Activated T-cell treated with anti-CD3 and anti-CD28 coated beads for 24 hours (primary cell): ENCODE measurements at places on chromosomes 2 and 18.
A peak's percentile ranks its signal among the peaks of the same experiment; 100 is the strongest.

DNA sequence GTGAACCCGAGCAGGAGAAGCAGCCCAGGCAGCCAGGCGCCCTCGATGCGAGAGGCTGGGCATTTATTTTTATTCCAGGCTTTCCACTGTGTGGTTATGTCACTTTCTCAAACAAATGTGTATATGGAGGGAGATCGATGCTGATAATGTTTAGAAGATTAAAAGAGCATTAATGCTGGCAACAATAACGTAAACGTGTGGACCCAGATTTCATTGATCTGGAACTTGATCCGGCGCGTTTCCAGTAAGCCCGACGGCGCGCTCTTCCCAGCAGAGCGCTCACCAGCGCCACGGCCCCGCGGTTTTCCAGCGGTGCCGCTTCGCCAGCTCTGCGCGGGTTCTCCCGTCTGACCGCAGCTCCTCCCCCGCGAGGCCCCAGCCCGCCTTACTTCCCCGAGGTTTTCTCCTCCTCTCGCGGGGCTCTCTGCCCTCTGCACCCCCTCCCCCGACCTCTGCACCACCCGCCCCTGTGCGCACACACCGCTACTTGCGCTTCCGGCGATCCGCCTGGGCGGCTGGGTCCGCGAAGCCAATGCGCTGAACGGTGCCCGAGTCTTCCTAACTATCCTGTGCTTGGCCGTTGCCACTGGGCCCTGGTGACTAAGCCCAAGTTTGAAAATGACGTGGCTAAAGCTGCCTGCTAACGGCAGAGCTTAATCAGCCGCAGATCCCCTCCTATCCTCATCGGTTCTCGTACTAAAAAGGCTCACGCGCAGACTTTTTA is 6.1 kb downstream of the ONECUT2 start:
- DNase-seq = no peak

DNA sequence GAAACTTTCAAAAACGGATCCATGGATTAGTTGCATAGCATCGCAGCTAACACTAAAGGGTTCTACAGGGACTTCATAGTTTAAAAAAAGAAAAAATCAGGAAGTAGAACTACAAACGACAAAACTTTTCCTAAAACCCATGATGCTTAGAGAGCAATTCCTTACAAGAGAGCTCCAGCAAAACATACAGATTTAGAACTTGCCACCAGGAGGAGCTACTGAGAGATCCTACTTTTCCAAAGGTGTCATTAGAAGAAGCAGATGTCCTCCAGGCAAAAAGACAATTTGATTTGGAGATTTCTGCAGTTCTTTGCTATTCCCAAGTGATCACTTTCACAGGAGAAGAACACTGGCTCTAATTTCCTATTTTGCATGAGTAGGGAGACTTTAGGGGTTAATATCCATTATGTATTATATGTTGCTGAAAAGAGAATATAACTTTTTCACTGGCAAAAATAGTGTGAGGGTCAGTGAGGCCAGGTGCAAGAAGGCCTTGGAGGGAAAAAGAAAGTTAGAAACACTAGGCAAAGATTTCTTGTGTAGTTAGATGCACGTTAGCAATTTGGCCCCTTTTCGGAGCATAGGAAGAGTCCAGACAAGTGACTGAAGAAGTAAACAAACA is 436.2 kb downstream of the SUCLG1 start:
- peak; percentile 7 for DNase-seq

GRCh38 chr2:230602562-230603230 is 109.9 kb upstream of the CAB39 start:
- peak; percentile 16 for DNase-seq

- no peak for DNase-seq
Observed at GRCh38 chr18:4391859-4392258, 63.2 kb downstream of the DLGAP1 start.

GRCh38 chr18:7870855-7871254 is 303.7 kb downstream of the PTPRM start:
- DNase-seq = no peak

- DNase-seq = no peak
Observed at GRCh38 chr18:37769826-37770225, 204.2 kb upstream of the CELF4 start.

DNA sequence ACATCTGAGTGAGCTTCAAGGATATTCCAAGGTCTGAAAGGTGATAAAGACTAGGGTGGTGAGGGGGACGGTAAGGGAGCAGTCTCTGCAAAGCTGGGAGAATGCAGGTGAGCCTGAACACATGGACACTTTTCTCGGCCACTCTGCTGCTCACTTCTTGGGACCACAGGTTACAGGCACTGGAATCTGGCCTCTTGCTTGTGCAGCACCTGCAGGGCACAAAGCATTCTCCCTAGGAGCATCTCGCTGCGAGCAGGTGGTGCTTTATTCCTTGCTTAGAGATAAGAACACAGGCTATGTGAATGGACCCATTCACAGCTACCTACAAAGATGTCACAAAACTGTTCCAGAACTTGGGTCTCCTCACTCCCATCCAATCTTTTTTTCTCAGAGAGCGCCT is 153.2 kb downstream of the DDX1 start:
- no peak for DNase-seq

GRCh38 chr2:155250800-155251199 is 552.3 kb downstream of the KCNJ3 start:
- DNase-seq = no peak

DNA sequence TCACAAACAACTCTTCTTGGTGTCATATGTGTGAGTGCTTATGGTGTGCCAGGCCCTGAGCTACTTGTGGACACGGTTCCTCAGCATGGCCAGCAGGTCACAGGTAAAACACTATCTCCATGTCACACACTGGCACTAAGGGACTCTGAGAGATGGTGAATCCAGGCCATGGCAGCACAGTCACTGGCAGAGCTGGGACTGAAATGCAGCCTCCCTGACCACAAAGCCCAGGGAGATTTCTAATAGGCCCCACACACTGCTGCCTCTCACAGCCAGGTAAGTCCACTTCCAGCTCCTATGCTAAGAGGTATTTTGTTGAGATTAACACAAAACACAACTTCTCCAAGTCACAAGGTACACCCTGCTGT is 92.0 kb downstream of the ACTR2 start:
- no peak for DNase-seq

GRCh38 chr2:123644053-123644452 is 381.0 kb upstream of the CNTNAP5 start:
- no peak for DNase-seq

DNA sequence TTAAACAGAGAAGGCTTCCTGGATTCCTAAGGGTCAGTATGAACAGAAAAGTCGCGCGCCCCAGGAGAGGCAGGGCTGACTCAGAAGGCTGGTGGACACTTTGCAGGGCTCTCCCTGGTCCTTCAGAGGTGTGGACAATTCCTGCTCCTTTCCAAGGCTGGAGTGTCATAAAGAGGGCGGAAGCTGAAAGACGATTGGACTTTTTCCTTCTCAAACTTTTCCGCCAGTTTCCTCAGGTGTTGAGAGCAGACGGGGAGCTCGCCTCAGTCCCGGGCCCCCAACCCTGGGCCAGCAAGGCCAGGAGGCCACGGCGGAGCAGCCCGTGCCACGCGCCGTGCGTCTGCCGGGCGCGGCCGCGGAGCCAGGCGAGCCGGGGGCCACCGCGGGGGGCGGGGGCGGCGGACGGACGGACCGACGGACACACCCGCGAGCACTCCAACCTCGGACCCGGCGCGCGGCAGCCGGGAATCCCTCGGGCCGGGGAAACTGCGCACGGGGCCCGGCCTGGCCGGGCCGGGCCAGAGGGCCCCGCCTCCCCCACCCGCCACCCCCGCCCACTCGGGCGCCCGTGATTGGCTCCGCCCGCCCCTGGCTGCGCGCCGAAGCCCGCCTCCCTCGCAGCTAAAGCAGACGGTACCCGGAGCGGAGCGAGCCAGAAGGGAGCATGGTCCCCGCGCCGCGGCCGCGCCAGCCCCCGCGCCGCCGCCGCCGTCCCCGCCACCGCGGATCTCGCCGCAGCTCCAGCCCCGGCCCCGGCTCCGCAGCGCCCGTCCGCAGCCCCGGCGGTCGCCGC is at the start of gene KLHL29:
KLHL29 (plus strand) TSS at position 629 of the 793 bp plus-strand sequence. CDS start 177,018 bp downstream, outside the sequence.
- peak; percentile 60 for DNase-seq

GRCh38 chr18:853471-853870 is 41.4 kb upstream of the YES1 start:
- no peak for DNase-seq

DNA sequence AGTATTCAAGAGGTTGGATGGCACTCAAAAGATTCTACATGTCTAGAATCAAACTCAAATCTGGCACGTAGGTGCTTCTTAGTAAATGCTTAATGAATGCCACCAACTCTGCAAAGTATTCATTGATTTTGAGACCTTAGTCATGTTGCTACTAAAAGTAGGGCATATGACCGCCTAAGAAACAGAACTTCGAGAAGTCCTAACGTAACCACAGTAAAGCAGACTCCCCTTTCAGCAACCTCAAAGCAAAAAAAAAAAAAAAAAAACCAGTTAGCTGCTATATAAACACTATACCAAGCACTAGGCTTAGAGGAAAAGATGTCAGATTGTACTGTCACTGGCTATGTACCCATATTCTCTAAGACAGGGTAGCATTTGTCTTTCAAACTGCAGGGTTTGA is 33.9 kb downstream of the PTCD3 start:
- no peak for DNase-seq

GRCh38 chr2:130288467-130289403 is 54.0 kb upstream of the IMP4 start:
- no peak for DNase-seq

DNA sequence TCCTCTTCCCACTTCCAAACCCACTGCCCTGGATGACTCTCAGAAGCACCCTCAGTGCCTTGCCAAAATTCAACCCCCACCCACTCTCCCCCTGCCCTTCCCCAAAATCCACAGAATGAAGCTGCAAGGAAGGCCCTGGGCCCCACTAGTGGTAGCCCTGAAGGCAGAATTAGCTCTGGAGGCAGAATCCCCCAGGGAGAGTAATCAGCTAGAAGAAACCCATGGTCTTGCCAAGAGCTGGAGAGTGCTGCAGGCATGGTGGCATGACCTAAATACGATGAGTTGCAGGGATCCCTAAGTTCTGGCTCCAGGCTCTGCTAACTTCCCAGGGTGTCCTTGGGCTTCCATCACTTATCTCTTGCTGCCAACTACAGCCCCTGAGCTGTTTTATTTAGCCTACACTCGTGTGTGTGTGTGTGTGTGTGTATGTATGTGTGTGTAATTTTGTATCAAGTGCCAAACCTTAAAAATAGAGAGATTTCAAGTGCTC is 7.9 kb downstream of the GAD1 start:
- DNase-seq = no peak

GRCh38 chr2:43071599-43072550 is 154.5 kb downstream of the ZFP36L2 start:
- DNase-seq = no peak

GRCh38 chr2:217412721-217413120 is 552.9 kb upstream of the TNP1 start:
- DNase-seq = no peak

- DNase-seq = no peak
Observed at GRCh38 chr2:128260239-128261138, 58.2 kb downstream of the HS6ST1 start.

DNA sequence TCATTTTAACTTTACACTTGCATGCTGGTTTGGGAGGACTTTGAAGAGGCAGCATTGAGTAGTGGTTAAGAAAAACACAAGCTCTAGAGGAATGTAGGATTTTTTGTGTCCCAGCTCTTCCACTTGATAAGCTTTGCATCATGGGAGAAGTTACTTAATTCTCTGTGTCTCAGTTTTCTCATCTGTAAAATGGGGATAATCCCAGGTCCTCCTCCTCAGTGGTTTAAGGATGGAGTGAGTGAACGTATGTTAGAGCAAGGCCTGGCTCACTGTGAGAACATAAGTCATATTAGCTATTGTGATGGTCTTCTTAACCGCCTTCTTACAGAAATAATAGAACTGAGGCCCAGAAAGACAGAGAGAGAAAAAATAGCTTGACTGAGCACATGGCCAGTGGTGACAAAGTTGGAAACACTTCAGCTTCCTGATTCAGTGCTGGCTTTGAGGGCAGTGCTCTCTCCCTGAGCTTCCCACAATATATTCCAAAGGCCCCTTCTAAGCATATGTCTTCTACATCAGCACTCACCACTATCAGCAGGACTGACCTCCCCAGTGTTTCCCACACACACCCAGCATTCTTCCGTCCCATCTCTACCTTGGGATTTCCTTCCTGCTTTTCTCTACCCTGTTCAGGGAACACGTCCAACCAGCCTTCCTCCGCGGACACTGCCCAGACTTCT is 214.9 kb upstream of the TNP1 start:
- DNase-seq = no peak

DNA sequence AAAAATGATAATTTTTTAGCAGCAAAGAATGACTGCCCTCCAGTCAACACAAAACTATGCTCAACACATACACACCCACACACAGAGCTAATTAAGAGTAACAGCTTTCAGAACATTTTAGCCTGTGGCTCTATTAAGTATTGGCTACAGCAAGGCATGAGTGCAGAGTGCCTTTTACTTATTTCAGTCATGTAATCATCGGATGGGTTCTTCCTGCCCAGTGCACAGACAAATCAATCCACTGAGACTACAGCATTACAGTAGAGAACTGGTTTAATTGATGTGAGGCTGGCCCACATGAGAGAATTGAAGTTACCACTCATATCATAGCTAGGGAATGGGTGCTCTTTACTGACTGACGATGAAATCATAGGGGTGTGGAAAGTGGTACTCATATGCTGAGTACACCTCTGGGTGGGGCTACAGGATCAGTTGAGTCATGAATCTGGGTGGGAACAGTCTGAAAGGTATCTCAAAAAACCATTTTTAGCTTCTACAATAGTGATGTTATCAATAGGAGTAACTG is 241.0 kb downstream of the FSIP2 start:
- DNase-seq = no peak

GRCh38 chr2:66920415-66920814 is 476.7 kb upstream of the ETAA1 start:
- DNase-seq = no peak
